Stimulated activated CD8-positive, alpha-beta memory T cell treated with anti-CD3 and anti-CD28 coated beads, Interleukin-15, amount 100 ng/mL, for 4 hours (primary cell): ENCODE measurements at places on chromosomes 2 and 18.

GRCh38 chr18:29962579-29962978 lies 1080.0 kb downstream of the DSC3 start:
- no peak for DNase-seq

GRCh38 chr18:22325396-22325795 lies 92.3 kb downstream of the CTAGE1 start:
- DNase-seq, result no peak

- DNase-seq, result no peak
These were observed 149.1 kb downstream of the UBE2E3 start for GRCh38 chr2:181129364-181130056.

DNA sequence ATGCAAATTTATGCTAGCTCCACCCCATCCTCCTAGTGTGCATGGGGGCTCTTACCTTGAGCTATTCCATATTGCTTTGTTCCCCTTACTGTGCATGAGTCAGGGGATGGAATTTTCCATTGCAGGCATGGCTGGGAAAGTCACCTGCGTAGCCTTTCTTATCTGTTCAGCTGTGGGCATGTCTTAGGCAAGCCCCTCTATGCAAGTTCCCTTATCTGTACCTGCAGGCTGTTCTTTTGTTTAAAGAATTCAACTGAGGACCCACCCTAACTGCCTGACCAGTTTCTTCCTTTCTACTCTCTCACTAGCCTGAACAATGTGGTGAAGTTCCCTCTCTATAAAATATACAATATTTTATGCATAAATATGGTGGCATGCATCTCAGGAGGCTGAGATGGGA lies 54.2 kb upstream of the CDCA7 start:
- no peak for DNase-seq

GRCh38 chr2:215619989-215620388 lies 184.1 kb upstream of the FN1 start:
- no peak for DNase-seq

DNA sequence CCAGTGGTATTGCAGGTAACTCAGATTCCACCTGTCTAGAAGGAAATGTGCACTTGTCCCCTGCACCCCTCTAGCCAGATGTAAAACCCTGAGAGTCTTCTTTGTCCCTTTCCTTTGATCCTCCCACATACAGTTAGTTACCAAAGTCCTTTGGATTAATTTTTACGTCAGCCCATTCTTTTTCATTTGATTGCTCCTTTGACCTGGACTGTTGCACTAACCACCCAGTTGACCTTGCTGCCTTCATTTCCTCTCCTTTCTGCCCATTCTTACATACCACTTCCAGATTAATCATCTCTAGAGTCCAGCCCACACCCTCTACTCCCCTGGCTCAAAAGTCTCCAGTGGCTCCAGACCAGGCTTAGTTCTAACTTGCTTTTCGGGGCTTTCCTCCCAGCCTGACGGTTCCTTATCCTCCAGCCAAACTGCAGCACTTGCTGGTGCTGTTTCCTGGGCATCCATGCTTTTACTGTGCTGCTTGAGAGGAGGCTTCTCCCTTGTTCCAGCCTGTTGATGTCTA lies 99.3 kb downstream of the SPTBN1 start:
- DNase-seq, result no peak

DNA sequence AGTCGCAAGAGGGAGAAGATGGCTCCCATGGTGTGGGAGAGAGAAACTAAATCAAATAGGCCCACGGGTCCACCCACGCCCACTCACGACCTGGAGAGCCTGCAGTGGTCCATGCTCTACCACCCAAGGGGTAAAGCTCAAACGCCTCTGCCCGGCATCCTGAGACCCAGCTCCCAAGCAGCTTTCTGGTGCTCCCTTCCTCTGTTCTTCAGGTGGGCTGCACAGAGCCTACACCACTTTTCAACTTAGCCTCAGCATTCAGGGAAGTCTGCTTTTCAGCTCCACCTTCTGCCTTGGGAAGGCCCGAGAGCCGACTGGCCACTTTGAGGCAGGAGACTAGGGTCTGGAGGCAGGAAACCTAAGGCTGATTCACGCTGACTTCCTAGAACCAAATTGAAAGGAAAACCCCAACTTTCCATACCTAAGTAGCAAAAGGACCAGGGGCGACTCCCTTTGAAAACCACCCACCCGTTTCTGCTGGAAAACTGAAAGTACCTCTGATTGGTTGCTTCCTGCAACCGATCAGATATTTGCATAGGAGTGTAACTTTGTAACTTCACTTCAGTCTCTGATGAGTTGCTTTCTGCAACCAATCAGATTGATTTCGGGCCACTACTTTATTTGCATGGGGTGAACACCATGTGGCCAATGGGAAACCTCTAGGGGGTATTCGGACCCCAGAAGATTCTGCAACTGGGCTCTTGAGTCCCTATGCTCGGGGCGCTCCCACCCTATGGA lies 26.8 kb upstream of the SPATA3 start:
- DNase-seq, result no peak

DNA sequence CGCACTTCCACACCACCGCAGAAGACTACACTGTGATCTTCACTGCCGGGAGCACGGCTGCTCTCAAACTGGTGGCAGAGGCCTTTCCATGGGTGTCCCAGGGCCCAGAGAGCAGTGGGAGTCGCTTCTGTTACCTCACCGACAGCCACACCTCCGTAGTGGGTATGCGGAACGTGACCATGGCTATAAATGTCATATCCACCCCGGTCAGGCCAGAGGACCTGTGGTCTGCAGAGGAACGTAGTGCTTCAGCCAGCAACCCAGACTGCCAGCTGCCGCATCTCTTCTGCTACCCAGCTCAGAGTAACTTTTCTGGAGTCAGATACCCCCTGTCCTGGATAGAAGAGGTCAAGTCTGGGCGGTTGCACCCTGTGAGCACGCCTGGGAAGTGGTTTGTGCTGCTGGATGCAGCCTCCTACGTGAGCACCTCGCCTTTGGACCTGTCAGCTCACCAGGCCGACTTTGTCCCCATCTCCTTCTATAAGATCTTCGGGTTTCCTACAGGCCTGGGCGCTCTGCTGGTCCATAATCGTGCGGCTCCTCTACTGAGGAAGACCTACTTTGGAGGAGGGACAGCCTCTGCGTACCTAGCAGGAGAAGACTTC lies 12.5 kb downstream of the MOCOS start:
- no peak for DNase-seq

DNA sequence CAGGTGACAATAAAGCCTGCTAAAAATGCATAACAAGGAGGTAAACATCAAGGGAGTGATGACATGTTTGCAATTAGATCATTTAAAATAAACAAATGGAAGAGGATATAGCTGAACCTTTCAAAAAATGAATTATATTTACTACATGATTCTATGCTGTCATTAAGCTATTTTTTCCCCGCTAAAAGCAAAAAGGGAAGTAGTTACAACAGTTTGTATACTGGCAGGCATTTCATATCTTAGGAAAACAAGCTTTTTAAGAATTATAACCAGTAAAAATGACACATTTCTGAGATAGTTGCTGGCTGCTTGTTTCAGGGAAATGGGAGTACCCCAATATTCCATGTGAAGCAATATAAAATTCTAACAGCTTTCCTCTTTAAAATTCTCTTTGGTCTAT lies 89.1 kb upstream of the ITGB6 start:
- no peak for DNase-seq

- no peak for DNase-seq
These were observed 39.5 kb downstream of the METTL8 start for GRCh38 chr2:171394164-171394740.

DNA sequence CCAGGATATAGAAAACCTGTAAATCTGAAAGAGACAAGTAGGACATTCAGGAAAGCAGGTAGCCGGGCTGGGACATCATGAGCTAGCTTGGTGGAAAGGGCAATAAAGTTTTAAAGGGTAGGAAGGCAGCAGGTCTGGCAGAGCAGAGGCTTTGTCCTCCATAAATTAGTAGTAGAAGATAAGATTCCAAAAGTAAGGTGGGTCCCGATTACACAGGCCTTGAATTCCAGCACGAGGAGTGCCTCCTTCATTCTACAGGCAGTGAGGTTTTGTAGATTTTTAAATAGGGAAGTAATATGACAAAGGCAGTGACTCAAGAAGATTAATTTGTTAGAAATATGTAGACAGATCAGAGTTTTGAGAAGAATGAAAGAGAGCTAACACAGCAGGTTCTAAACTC lies 160.7 kb downstream of the DTNB start:
- no peak for DNase-seq

- DNase-seq, result no peak
These were observed 376.6 kb downstream of the HRH4 start for GRCh38 chr18:24837066-24837465.

GRCh38 chr2:98730707-98731040 lies 258 bp downstream of the MGAT4A start:
- DNase-seq, result no peak

DNA sequence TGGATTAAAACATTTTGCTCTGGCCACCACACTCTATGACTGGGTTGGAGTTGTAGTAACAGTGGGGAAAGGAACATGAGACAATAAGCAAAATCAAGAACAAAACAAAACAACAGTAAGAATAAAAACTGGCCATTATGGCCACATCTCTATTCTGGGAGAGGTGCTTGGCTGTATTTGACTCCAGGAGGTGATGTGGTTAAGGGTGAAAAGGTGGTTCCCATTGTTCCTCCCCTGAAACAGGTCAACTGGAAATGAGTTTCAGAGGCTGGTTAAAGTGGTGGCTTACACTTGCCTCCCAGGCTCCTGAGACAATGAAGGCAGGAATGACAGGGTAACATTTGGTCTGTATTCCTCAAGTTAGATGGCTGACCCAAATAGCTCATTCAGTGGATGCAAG lies 67.3 kb upstream of the FANCL start:
- no peak for DNase-seq

DNA sequence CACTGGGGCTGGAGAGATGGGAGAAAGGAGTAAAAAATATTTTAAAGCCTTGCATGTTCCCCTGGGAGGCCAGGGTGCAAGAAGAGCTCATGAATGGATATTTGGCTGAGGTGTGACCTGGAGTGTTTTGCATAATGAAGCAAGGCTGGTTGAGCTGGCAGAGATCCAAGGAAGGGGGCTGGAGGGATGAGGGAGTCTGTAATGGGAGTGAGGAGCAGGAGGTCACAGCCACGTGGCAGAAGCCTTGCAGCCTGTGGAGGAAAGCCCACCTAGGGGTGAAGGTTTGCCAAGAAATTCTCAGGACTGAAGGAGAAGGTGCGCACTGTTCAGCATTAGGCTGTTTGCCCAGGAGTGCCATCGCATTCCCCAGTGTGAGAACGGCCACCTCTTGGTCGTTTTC lies 40.3 kb upstream of the ATP8B1 start:
- DNase-seq, result no peak

DNA sequence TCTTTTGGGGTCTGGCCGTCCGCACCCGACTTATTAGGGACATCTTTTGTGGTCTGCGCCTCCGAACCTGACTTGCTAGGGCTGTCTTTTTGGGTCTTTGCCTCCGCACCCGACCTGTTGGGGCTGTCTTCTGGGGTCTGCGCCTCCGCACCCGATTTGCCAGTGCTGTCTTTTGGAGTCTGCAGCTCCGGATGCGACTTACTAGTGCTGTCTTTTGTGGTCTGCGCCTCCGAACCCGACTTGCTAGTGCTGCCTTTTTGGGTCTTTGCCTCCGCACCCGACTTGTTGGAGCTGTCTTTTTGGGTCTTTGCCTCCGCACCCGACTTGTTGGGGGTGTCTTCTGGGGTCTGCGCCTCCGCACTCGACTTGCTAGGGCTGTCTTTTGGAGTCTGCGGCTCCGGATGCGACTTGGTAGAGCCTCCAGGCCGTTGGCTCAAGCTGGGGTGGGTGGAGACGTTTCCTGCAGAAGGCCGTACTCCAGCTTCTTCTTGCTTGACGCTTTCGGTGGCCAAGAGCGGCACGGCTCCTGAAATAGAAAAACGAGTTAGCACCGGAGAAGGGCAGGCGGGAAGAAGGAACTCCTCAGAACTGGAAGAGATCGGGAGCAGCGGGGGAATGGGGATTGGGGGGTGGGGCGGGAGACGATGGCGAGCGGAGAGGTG lies 498 bp downstream of the TGOLN2 start:
- no peak for DNase-seq

- peak; percentile 4 for DNase-seq
These were observed 3.1 kb downstream of the STK39 start for GRCh38 chr2:168244318-168244717.

GRCh38 chr18:7049951-7050350 lies 67.6 kb downstream of the LAMA1 start:
- DNase-seq, result no peak

- peak; percentile 12 for DNase-seq
These were observed 27.2 kb downstream of the CDKL4 start for GRCh38 chr2:39216346-39217191.

- no peak for DNase-seq
These were observed 40.5 kb upstream of the PEX13 start for GRCh38 chr2:60976875-60977561.

DNA sequence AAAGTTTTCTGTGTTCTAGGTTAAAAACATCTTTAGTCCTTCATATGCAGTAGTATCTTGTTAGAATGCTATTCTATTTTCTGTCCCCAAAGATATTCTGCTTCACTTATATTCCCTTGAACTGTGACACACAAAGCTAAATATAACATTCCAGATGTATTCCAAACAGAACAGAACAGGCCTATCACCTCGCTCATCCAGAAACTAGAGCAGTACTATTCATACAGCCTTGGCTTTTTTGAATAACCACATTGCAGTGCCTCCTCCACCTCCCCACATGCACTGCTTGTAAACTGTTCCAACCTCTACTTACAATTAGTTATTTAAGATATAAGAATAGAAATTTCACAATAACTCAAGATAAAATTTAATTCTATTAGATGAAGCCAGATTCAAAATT lies 196.8 kb downstream of the EXOC6B start:
- DNase-seq, result no peak

GRCh38 chr2:143397884-143398614 lies 268.8 kb downstream of the ARHGAP15 start:
- DNase-seq, result no peak

GRCh38 chr2:211141646-211142045 lies 585.2 kb downstream of the CPS1 start:
- no peak for DNase-seq

- no peak for DNase-seq
These were observed 68.8 kb downstream of the SLC66A2 start for GRCh38 chr18:79882522-79883241.

- DNase-seq, result no peak
These were observed 5.2 kb upstream of the RMC1 start for GRCh38 chr18:23498117-23498516.

- no peak for DNase-seq
These were observed 1.7 kb downstream of the FZD7 start for GRCh38 chr2:202035089-202035940.

DNA sequence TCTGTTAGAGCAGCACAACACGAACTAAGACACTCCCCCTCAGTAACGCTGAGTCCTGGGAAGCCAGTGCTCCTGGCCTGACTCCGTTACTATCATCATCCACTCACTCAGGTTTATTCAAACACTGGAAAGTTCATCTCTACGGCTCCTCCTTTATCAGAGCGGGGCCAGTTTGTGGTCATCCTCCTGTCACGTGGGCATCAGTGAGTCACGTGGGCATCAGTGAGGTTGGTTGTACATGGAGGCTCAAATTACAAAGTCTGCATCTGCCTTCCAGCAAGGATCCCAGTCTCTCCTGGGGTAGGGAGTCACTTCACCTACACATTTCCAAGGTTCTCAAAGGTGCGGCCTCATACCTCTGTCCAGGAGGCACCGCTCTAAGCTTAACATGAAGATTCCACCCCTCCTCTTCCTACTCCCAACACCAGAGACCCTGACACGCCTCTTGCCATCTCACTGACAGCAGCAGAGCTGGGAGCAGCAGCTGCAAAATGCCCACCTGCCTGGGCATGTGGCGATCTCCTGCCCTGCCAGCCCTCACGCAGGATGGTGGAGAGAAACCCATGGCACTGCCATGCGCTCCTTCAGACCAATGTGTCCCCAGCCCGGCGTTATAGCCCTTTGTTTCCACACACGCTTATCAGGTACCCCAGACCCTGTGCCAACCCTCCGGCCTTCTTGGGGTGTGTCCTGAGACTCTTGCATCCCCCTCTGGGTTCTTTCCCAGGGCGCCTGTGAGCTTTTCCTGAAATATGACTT lies 99.2 kb upstream of the PTPRM start:
- no peak for DNase-seq
